Hematopoietic multipotent progenitor cell treated with erythropoietin and hydrocortisone succinate and interleukin-3 and kit ligand, for 4 days (in vitro differentiated cells): ENCODE measurements at places on chromosomes 7 and 10.
A peak's percentile ranks its signal among the peaks of the same experiment; 100 is the strongest.

GRCh38 chr7:121305109-121305508 lies 23.7 kb upstream of the WNT16 start:
- DNase-seq = no peak

DNA sequence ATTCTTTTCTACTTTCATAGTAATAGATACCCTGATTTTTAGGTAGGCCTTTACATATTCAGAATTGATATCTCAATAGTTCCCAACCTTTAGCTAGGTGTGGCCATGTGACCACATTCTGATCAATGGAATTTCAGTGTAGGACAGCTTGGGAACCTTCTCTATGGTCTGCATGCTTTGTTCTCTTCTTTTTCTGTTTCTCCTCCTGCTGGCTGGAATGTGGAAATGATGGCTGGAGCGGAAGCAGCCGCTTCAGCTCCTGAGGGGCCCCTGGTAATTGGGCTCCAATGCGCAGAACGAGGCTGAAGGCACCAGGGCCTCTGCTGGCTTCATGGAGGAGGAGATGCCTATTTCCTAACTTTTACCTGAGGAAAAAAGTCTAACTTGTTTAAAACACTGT lies 152.6 kb downstream of the ZMYND11 start:
- no peak for DNase-seq

DNA sequence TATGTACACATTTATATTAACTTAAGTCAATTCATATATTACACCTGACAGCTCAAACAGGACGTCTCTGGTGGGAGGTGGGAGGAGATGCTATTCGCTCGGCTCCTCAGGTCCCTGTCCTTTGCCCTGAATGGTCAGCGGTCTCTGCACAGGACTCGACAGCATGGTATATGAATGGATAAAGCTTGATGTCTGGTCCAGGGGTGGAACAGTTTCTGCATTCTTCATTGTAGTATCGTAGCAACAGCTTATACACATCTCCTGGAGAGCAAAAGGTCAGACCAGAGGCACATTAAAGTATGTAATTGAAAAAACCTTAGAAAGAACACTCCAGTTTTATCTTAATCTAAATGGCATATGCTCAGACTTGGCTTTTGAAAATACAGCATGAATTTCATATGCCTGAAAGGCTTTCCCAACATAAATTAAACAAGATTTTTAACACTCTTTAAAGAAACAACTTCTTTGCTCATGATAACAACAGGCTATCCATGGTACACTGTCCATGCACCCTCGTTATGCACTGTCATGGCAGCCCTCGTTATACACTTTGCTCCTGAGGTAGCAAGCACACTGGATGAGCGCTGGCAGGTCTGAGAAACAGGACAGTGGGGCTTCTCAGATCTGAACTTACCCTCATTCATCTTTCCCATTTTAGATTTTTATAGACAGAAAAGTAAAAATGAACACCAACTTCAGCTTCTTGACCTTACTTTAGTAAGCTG lies 57.3 kb upstream of the OGDHL start:
- DNase-seq = no peak

DNA sequence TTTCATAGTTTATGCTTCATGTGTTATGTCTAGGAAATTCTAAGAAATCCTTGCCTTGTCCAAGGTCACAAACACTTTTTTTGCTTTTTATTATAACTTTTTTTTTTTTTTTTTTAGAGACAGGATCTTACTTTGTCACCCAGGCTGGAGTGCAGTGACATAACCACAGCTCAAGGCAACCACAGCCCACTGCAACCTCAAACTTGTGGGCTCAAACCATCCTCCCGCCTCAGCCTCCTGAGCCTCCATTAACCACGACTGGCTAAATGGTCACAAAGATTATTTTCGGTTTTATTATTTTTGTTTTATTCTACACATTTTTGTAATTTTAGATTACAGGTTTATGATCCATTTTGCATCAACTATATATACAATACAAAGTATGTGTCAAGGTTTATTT lies 7.1 kb upstream of the FAM204A start:
- DNase-seq = peak; percentile 25

GRCh38 chr10:58942724-58943123 lies 233.7 kb upstream of the PHYHIPL start:
- DNase-seq = no peak

GRCh38 chr7:124035706-124036105 lies 2.8 kb upstream of the TMEM229A start:
- DNase-seq = no peak

DNA sequence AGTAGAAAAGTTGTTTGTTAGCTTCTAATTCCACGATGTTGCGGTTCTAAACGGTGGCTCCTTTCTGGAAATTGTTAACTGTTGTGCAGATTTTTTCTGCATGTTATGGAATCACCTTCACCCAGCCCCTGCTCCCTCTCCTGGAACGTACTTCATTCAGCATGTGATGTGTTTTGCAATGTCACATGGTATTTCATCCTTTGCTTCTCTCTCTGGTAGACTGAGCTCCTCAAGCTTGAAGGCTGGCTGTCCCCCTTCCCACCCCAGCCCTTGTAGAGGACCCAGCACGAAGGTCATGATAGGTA lies 4.4 kb downstream of the PPP2R2D start:
- DNase-seq = no peak

GRCh38 chr7:48213226-48213625 lies 42.0 kb downstream of the ABCA13 start:
- no peak for DNase-seq

- DNase-seq = peak; percentile 88
These were observed 183.0 kb downstream of the RAPGEF5 start for GRCh38 chr7:22173685-22174573.

GRCh38 chr10:72087969-72088888 lies at the start of gene SPOCK2:
TSS of gene SPOCK2 (minus strand) at chr10:72088551. CDS start at chr10:72088328, 223 bp downstream.
- DNase-seq = peak; percentile 34

GRCh38 chr7:75920431-75921161 lies 5.6 kb downstream of the POR start:
- DNase-seq = no peak

GRCh38 chr7:144786522-144786921 lies 49.3 kb downstream of the TPK1 start:
- DNase-seq = peak; percentile 42

- no peak for DNase-seq
These were observed 76.3 kb upstream of the MRLN start for GRCh38 chr10:59829601-59830000.

DNA sequence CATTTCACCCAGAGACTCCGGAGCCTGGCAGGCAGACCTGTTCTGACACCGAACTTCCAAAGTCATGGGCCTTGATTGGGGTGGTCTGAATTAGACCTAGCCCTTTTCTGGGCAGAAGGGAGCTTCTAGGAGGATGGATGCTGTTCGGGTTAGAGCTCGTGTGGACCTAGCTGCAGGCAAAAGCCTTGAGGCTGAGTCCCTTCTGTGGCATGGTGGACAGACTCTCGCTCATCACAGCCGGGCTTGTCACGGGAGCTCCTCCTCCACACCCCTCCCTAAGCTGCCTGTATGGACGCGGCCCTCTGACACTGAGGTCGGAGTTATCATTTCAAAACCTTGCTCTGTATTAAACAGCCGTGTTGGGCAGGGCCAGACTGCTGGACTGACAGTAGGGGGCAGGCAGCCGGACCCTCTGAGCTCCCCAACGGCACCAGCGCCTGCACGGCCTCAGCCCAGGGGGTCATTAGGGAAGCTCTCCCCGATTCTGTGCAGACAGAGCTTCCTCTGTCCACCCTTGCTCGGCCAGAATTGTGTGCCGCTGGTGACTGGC lies 2.2 kb downstream of the IRF5 start:
- peak; percentile 86 for DNase-seq

GRCh38 chr10:101157756-101158458 lies 26.8 kb downstream of the TLX1 start:
- no peak for DNase-seq

DNA sequence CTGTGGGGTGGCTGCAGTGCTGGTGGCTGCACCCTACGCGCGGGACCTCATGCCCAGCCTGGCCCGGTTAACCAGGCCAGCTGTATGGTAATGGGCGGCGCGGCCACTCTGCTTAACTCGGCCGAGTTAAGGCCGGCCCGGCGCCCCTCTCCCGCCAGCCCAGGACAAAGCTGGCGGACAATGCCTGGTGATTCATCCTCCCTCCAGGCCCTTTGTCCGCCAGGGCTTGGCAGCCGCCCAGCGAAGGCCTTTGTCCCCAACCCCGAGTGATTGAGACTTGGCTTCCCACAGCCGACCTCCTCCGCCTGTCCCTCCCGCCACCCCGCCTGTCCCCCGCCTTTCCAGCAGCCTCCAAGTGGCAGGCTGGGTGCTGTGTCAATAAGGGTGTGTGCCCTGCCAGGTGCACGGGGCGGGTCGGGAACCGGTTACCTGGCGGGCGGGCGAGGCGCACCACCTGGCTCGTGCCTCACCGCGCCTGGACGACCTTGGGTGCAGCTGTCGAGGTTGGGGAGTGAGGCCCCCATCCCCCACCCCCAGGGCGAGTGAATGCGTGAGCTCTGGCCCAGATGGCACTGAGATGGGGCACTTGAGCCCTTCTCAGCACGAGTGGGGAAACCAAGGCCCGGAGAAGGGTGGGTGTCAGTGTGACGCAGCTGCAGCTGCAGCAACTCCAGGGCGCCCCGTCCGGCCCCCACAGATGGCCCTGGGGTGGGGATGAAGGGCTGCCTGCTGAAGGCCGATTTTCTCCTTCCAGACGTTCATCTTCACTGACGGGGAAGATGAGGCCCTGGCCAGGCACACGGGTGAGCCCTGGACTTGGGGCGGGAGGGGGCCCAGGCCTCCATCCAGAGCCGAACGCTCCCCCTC lies 4.6 kb downstream of the LFNG start:
- peak; percentile 71 for DNase-seq

- no peak for DNase-seq
These were observed 457.3 kb upstream of the SEMA3A start for GRCh38 chr7:84651876-84652275.

- DNase-seq = no peak
These were observed 557 bp upstream of the TAX1BP1 start for GRCh38 chr7:27739301-27739908.

DNA sequence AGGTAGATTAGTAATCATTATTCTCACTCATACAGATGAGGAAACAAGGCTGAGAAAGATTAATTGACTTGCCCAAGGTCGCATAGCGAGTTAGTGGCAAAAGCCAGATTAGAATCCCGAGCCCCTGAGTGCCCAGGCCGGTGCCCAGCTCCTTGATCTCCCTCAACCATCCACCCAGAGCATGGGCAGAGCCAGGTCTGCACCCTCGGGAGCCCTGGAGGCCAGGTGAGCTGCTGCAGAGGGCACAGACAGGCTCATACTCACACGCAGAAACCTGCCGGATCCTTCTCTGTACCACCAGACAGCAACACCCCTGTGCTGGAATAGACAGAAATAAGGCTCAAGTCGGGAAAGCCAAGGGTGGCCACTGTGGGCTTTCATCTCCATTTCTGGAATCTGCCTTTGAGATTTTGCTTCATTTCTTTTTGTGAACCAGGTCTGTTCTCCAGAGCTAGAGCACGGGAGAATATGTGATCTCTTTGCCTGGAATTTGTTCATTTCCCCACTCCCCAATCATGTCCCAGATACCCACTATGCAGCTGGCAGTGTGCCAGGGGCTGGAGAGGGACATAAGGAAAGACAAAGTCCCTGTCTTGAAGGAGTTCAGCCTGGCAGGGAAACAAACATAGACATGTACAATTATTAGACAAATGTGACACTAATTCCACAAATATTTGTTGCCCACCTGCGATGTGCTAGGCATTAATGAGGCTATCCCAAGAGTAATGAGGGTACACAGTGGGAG lies 5.5 kb downstream of the AFAP1L2 start:
- DNase-seq = no peak

GRCh38 chr7:39890411-39890810 lies 59.6 kb upstream of the CDK13 start:
- DNase-seq = no peak

DNA sequence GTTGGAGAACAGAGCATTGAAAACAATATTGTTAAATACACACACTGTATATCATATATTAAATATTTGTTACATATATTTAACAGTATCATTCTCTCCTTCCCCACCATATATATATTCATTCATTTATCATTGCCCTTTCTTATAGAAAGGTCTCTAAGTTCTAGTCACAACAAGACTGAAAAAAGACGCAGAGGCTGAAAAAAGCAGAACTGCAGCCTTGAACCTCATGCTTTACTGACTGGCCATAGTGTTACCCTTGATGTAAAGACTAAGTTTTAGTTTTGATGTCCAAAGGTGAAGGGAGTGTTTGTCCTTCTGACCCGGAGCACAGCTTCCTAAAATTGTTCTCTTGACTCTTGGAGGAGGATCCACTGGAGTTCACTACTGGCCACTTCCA lies 247.9 kb downstream of the PTEN start:
- DNase-seq = no peak

GRCh38 chr10:44864051-44864450 lies 47.1 kb upstream of the TMEM72 start:
- no peak for DNase-seq

- no peak for DNase-seq
These were observed 149.8 kb downstream of the NSUN6 start for GRCh38 chr10:18501629-18502028.

DNA sequence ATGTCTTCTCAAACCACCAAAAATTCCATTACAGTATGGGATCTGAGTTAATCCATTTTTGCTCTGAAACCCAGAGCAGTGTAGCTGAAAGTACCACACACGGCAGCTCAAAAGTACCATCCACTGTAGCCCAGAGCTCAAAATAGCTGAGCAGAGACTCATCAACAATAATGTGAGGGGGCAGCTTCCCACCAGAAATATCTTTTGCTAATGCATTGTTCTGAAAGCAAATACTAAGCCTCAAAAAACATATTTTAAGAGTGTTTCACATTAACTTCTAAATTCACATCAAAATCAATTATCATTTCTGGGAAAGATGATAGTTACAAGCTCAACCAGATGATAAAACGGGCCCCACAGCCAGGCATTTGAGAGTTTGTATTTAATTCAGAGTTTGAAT lies 73.7 kb downstream of the ABLIM1 start:
- DNase-seq = no peak

DNA sequence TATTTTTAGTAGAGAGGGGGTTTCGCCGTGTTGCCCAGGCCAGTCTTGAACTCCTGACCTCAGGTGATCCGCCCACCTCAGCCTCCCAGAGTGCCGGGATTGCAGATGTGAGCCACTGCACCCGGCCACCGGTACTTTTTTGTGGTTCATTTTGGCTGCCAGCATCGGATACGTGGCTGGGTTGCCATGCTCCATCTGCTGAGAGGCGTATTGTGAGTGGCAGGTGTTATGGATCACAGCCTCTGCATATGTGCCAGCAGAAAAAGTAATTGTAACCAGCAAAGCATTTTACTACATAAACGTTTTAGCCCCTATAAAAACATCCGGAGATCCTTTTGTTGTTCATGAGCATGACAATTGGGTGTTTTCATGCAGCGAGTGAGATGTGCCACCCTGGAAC lies 7.1 kb downstream of the FOXK1 start:
- DNase-seq = no peak

GRCh38 chr7:786472-787255 lies 45.6 kb upstream of the SUN1 start:
- peak; percentile 73 for DNase-seq
